Ascending aorta (tissue), 2 donors: ENCODE measurements at places on chromosomes 6 and 20. TPM values are rescaled to one million over a fixed set of nuclear protein-coding genes. Genes with fewer than 3 reads are reported as not detected.

- H3K27ac ChIP-seq: no peak overlapping the region
- H3K4me3 ChIP-seq: no peak overlapping the region
- H3K27me3 ChIP-seq: no peaks in the 10 kb centered on the region
- no peaks in the 10 kb centered on the region for H3K36me3 ChIP-seq
- DNase-seq: no peak
- H3K4me1 ChIP-seq: no peaks in the 10 kb centered on the region
Measured at GRCh38 chr6:63677282-63677681, 41.7 kb downstream of the PHF3 start.

- H3K4me1 ChIP-seq: no peaks in the 10 kb centered on the region
- no peaks in the 10 kb centered on the region for H3K36me3 ChIP-seq
- no peak overlapping the region for H3K4me3 ChIP-seq
- H3K27ac ChIP-seq: no peak overlapping the region
- no peaks in the 10 kb centered on the region for H3K27me3 ChIP-seq
- DNase-seq: no peak
Measured at GRCh38 chr20:42688576-42688975, 501.1 kb downstream of the PTPRT start.

GRCh38 chr6:89117211-89118108 is at the start of gene SRSF12:
TSS of gene SRSF12 (minus strand) at chr6:89118071. CDS start at chr6:89117887, 184 bp downstream.
- peaks cover 7% of the 10 kb centered on the region for H3K4me1 ChIP-seq
- DNase-seq: no peak
- peak within 1 kb of the TSS; percentile 90 for H3K4me3 ChIP-seq
- H3K36me3 ChIP-seq: no peaks in the 10 kb centered on the region
- H3K27me3 ChIP-seq: no peaks in the 10 kb centered on the region
- H3K27ac ChIP-seq: peak within 1 kb of the TSS; percentile 38

DNA sequence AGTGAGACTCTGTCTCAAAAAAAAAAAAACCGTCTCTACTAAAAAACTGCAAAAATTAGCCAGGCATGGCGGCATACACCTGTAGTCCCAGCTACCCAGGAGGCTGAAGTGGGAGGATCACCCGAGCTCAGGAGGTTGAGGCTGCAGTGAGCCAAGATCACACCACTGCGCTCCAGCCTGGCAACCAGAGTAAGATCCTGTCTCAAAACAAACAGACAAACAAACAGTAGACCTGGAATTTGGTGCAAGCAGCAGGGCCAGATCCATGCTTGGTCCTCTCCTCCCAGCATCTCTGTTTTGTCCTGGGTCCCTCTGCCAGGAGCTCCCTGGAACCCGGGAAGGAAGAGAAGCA is 11.6 kb downstream of the RIPOR3 start:
- H3K27me3 ChIP-seq: no peaks in the 10 kb centered on the region
- DNase-seq: no peak
- H3K4me1 ChIP-seq: no peaks in the 10 kb centered on the region
- H3K27ac ChIP-seq: no peak overlapping the region
- H3K4me3 ChIP-seq: no peak overlapping the region

TAAR2 gene
- not detected for total RNA-seq

GRCh38 chr20:57404419-57405072 is 13.3 kb downstream of the RBM38 start:
- H3K4me3 ChIP-seq: no peak overlapping the region
- H3K36me3 ChIP-seq: peaks cover 82% of the 10 kb centered on the region
- H3K27ac ChIP-seq: no peak overlapping the region
- peaks cover 27% of the 10 kb centered on the region for H3K4me1 ChIP-seq

GRCh38 chr20:10490257-10490656 is 55.2 kb downstream of the SLX4IP start:
- no peak overlapping the region for H3K4me3 ChIP-seq
- H3K27ac ChIP-seq: no peak overlapping the region
- no peaks in the 10 kb centered on the region for H3K27me3 ChIP-seq

SUN5 gene
- not detected for total RNA-seq

DNA sequence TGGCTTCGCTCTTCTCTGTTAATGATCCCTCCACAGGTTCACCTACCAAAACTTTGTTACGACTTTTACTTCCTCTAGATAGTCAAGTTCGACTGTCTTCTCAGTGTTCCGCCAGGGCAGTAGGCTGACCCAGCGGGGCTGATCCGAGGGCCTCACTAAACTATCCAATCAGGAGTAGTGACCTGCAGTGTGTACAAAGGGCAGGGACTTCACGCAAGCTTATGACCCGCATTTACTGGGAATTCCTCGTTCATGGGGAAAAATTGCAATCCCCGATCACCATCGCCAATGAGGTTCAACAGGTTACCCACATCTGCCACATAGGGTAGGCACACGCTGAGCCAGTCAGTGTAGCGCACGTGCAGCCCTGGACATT is 771.4 kb upstream of the DEFB115 start:
- H3K4me1 ChIP-seq: no peaks in the 10 kb centered on the region
- H3K27me3 ChIP-seq: no peaks in the 10 kb centered on the region
- H3K4me3 ChIP-seq: no peak overlapping the region
- H3K36me3 ChIP-seq: no peaks in the 10 kb centered on the region
- no peak overlapping the region for H3K27ac ChIP-seq

GRCh38 chr6:84643778-84644177 is 120.6 kb downstream of the TBX18 start:
- H3K27me3 ChIP-seq: no peaks in the 10 kb centered on the region
- H3K4me1 ChIP-seq: no peaks in the 10 kb centered on the region
- H3K27ac ChIP-seq: no peak overlapping the region
- DNase-seq: no peak
- H3K4me3 ChIP-seq: no peak overlapping the region
- H3K36me3 ChIP-seq: no peaks in the 10 kb centered on the region

DNA sequence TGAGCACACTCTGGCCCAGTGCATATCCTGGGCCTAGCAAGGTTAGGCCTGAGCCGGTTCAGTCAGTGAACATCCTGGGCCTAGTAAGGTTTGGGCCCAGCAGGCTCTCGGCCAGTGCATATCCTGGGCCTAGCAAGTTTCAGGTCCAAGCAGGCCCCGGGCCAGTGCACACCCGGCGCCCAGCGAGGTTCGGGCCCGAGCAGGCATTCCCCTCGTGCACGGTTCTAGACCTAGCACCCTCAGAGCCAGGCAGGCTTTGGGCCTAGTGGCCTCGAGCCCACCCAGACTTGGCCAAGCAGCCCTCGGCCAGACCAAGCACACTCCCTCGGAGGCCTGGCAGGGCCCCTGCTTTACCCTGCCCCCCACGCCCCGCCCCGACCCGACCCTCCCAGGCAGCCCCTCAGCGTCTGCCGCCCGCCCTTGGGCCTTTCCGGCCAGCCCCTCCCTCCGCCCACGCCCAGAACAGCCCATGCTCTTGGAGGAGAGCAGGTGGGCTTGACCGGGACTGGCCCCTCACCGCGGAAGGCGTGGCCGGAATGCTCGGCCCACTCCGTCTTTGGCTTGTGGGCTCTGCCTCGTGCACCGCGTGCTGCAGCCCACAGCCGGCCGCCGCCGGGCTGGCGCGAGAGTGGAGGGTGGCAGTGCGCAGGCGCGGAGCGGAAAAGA is at the start of gene CTCFL:
CTCFL (minus strand) TSS at position 630 of the 666 bp plus-strand sequence. CDS start 935 bp downstream, outside the sequence.
- H3K27ac ChIP-seq: no peak within 1 kb of the TSS
- H3K36me3 ChIP-seq: no peaks in the 10 kb centered on the region
- no peaks in the 10 kb centered on the region for H3K27me3 ChIP-seq
- DNase-seq: no peak

GRCh38 chr6:170082531-170083187 is 208.2 kb downstream of the DLL1 start:
- no peaks in the 10 kb centered on the region for H3K36me3 ChIP-seq
- H3K4me1 ChIP-seq: no peaks in the 10 kb centered on the region
- no peak overlapping the region for H3K4me3 ChIP-seq

DNA sequence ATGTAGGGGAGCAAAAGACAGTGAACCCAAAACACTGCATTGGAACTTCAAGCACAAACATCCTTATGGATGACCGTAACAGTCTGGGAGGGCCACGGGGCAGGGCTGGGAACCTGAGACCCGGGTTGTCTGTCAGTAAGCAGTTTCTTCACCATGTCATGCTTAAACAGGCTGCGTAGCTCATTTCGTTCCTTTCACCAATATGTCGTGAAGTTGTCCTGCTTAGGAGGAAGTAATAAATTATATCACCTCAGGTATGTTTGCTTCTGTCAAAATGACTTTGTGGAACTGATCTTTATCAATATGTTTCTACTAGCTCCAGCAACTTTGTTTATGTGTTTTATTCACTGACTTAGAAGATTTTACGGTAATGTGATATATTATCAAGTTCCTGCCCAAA is 12.4 kb upstream of the MAK start:
- H3K27me3 ChIP-seq: no peaks in the 10 kb centered on the region
- no peak for DNase-seq
- no peak overlapping the region for H3K4me3 ChIP-seq
- no peaks in the 10 kb centered on the region for H3K4me1 ChIP-seq
- H3K27ac ChIP-seq: no peak overlapping the region
- H3K36me3 ChIP-seq: no peaks in the 10 kb centered on the region

DNA sequence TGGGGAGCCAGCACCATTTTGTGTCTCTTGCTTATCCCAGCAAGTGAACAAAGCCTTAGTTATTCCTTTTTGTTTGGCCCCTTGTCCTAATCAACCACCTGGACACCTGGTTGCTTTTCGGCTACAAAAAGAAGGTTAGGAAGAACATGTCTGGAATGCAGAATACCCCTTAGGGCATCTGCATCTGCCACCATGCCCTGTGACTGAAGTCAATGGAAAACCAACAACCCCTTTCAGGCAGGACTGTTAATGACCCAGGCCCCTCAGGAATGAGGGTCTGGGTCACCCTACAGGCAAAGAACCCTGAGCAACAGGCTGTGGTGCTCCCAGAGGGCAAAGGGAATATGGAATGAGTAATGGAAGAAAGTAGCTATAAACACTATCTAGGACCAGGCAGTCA is 78.5 kb downstream of the PDE10A start:
- H3K4me1 ChIP-seq: no peaks in the 10 kb centered on the region
- no peak overlapping the region for H3K4me3 ChIP-seq
- DNase-seq: no peak
- H3K27ac ChIP-seq: no peak overlapping the region
